ENCODE measurements at places on chromosomes 11 and 22.

- no peak for DNase-seq
Measured at GRCh38 chr22:48920776-48921241, 906.9 kb downstream of the BRD1 start.

GRCh38 chr11:123581651-123582399 lies 72.6 kb downstream of the SCN3B start:
- DNase-seq, result no peak

DNA sequence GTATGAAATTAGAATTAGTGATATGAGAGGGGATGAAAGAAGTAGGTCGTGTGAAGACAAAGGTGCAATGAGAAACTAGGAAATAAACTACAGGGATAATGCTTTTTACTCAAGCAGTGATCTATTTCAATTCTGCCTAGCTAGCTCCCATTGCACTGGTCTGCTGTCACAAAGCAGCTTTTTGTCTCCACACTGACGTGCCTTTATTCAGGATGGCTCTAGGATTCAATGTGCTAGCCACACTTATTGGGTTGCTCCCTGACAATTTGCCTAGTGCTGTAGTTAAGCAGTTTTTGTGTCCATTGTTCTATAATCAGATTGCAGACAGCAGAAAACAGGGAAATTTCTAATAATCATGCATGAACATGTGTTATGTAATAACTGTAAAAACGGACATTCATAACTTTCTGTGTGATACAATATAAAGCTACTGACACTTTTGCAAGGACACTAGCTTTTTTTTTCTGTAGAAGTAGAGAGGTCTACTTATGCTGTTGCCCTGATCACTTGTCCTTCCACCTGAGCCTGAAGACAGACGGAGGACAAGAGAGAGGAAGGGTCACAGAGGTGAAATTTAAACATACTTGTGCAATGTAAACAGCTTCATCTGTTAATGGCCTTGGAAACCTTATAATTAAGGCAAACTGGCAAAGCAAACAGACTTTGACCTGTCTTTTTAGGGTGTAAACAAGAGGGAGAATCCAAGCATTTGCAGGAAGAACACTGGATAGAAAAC lies 269.6 kb downstream of the LRRC4C start:
- no peak for DNase-seq

DNA sequence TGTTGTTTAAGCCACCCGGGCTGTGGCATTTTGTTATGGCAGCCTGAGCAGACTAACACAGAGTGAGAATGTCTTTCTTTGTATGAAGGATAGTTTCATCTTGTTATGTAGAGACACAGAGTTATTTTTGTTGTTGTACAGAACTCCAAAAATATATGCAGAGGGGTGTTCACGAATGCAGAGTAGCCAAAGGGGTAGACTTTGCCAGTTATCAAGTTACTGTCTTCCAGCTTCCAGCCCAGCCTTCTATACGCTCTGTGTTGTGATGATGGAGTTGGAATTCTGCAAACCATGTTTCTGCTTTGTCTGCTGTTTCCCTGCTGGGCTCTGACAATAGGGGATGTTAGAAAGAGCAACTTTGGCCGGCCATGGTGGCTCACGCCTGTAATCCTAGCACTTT lies 44.1 kb downstream of the RPS6KA4 start:
- no peak for DNase-seq

DNA sequence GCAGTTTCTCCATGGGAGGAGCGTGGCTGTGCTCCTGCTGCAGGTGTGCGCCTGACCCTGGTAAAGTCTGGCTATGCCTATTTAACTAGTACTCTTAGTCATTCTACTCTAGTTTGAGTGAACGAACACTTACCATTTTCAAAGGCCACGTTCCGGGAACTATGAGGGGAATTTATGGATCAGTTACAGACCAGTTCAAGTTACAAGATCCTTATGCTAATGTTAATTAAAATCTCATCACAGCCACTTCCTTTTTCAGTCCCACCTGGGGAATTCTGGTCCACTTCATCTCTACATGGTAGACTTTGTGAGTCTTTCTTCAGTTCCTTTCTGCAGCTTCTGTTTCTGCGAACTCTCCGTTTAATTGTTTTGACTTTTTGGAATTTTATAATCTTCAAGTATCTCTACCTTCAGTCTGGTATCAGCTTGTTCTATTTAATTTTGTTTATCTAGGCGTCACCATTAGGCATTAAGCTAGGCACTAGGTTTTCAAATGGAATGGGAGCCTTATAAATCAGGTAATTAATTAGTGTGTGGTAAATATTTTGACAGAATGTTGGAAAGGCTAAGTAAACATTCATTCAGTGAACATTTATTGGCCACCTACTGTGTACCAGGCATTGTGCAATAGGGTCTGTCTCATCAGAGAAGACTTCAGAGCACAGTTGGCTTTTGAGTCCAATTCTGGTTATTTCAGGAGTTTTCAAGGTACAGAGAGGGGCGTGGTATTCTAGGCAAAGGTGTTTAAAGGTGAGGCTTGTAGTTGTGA lies 78.9 kb downstream of the GRK3 start:
- no peak for DNase-seq

GRCh38 chr22:30474683-30475424 lies 3.0 kb upstream of the SEC14L3 start:
- DNase-seq, result no peak

DNA sequence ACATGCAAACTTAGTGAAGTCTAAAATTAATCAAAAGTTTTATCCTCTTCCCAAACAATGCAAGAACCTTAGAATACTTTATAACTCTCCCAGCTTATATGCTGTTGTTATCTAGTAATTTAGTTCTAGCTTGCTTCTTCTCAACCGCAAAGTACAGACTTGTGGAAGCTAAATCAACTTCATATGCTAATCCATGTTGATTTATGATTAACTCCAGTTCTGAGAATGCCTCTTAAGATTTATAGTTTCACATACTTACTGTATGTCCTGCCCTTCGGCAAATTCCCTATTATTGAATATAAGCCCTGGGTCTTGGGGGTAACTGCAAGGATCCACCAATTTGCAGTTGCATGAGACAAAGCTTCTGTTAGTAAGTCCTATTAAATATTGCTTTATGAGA lies 17.6 kb upstream of the SLC35F2 start:
- DNase-seq, result no peak

- DNase-seq, result no peak
Measured at GRCh38 chr11:11347592-11347991, 5.5 kb downstream of the CSNK2A3 start.

DNA sequence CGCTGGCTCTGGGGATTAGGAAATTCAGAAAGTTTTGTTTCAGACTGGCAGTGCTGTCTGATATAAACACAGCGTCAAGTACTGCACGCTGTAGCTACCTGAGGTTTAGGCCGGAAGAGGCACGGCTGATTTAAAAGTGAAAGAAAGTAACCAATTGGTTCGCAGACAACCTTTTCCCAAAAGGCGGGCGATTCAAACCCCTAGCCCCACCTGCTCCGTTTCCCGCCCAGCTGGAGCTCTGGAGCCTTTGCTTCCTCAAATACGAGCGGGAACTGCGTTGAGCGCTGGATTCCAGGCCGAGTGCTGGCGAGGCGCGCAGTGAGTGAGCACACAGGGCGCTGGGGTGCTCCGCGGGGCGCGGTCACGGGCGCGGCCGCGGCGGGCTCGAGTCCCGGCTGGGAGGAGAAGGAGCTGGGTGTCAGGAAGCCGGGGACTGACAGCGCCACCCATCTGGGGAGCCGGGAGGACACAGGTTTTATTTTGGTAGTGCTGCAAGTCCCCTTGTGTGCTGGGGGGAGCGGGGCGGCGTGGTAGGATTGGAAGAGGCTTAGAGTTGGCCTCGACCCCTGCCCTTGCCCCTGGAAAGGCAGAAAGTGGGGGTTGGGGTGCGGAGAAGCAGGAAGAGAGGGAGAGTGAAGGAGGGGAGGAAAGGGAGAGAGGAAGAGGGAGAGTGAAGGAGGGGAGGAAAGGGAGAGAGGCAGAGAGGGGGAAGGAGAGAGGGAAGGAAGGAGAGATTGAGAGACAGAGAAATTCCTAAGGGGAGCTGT lies 2.1 kb downstream of the FAM111A start:
- peak; percentile 53 for DNase-seq

DNA sequence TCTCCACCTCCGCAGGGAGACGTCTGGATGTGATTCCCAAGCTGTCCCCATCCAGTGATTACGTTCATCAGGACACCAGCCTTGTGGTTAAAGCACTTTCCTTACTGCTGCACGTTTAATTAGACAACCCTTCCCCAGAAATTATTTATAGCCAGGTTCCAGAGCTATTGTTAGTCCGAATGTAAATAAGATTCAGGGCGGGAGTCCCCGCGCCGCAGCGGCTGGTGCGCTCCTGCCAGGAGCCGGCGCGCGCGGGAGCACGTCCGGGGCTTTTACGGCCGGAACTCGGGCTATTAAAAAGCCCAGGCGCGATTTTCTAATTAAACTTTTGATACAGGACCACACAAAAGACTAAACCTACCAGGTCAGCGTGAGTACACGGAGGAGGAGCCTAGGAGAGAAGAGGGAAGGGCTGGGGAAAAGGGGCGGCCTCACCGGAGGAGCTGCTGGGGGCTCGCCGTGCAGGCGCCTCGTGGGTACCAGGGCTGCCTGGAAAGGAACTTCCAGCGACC lies 538.3 kb downstream of the OPCML start:
- no peak for DNase-seq

DNA sequence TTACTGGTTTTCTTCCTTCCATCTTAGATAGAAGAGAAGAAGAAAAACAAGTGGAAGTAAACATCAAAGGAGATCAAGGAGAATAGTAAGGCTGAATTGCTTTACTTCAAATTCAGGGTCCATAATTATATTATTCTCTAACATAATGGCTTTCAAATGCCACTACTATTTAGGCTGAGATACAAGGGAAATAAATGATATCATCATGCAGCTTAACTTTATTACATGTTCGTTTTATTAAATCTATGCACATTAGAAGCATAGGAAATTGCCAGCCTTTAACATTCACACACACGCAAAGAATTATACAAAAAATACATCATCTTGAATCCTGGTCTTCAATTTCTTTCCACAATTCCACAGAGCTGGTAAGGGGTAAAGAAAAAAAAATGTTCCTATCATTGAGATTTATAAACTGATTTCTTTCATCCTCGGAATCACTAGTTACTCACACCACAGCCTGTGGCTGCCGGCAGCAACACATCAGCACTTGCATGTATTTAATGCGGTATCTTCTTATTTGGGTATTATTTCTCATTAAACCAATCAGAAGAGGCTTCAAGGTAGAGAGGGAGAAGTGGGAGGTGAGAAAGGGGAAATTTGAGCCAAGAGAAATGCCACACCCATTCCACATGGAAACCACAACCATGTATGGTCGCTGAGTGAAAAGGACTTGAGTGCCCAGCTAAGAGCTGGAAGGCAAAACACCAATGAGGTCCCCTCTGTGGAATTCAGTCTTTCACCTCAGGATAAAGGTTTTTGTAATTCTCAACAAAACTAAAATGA lies 26.3 kb downstream of the SYTL2 start:
- DNase-seq, result no peak

DNA sequence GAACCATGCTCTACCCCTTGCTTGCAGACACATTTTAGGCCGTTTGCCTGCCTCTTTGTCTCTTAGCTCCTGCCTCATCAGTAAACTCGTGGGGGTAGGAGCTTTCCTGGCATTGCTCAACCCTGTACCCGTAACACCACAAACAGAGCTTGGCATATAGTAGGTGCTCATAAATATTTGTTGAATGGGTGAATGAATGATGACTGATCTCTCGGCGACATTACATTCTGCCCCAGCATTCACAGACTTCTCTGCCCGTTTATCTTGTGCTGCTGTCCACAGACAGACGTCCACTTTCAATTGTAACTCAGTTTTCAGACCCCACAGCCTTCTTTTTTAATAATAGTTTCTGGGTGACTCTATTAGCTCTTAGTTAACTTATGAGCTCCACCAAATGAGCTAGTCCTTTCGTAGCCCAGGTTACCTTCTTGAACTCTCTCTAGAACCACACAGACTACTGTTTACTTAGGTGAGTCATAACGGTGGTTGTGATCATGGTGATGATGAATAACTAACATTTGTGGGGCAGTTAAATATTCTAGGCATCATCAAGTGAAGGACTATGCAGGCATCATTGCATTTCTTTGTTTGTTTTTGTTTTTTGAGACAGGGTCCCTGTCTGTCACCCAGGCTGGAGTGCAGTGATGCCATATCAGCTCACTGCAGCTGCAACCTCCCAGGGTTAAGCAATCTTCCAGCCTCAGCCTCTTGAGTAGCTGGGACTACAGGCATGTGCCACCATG lies 188.4 kb downstream of the ADAMTS15 start:
- DNase-seq, result no peak

DNA sequence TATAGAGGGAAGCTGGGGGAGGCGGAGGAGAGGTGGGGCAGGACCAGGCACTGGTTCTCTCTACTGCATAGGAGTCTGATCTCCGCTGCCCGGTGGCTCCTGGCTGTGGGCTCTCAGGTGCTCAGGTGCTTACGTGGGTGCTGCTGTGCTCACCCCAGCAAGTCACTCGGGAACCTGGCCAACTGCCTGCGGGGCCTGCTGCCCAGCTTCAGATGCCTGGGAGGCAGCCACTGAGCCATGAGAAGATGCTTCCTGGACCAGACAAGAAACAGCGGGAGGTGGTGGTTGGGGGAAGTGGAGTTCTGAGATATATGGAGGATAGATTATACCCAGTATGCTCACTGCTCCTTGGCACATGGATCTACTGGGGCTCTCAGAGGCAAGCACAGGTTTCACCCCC lies 1303.4 kb downstream of the TBC1D22A start:
- no peak for DNase-seq

GRCh38 chr22:24338726-24339451 lies 68.3 kb downstream of the SPECC1L start:
- no peak for DNase-seq

- DNase-seq, result no peak
Measured at GRCh38 chr11:107847184-107847583, 11.4 kb downstream of the SLC35F2 start.

- peak; percentile 41 for DNase-seq
Measured at GRCh38 chr11:10366568-10367331, 61.9 kb downstream of the ADM start.

DNA sequence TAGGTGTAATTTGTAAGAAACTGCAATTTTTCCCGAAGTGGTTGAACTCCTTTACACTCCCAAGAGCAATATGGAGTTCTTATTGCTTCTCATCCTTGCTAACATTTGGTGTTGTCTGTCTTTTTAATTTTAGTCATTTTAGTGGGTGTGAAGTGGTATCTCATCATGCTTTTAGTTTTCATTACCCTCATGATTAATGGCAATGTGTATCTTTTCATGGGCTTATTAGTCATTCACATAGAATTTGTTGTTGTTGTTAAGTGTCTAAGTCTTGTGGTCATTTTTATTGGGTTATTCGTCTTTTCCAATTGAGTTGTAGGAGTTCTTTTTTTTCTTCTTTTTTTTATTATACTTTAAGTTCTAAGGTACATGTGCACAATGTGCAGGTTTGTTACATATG lies 238.3 kb upstream of the SESN3 start:
- no peak for DNase-seq

Data from stimulated activated CD8-positive, alpha-beta memory T cell treated with anti-CD3 and anti-CD28 coated beads, Interleukin-4, amount 100 ng/mL, for 24 hours (primary cell).